DMS79 treated with DMSO at 0.1 percent for 48 hours (cell line): ENCODE measurements at places on chromosomes 12 and 14.
A peak's percentile ranks its signal among the peaks of the same experiment; 100 is the strongest.

DNA sequence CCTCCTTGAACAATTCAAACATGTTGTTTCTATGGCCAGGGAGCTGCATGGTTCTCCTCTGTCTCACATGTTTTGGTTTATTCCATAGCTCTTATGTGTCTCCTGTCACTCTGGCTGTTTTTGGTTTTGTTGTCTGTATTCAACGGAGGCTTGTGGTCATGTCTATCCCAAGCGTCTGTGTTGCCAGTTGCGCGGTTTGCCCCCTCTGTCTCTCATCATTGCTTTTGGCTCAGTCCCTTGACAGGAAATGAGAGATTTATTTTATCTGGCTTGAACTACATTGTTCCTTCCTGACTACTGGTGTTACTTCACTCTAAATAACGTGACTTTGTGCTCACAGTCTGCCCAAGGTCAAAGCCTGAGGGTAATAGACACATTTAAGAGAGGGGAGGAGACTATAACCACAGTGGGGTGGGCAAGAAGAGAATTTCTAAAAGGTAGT is 96.4 kb upstream of the SOX5 start:
- no peak for DNase-seq

- DNase-seq, result peak; percentile 44
These were observed 3.6 kb downstream of the TNS2 start for GRCh38 chr12:53053218-53054111.

DNA sequence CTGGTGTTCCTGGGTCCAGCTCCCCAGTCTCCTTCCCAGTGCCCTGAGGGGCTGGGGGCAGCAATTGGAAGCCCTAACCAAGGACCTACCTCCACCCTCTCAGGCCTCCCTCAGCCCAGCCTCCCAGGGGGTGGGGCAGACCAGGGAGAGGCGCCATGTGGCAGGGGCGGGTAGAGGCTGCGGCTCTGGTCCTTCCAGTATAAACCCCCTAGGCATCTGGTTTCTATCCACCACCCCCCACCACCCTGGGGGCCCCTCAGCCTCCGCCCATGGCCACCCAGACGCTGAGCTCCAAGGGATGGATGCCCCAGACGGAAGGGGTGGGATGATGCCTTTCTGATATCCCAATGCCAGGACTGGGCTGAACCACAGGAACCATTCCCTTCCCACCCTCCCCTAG is 2.8 kb upstream of the SP7 start:
- no peak for DNase-seq

- peak; percentile 56 for DNase-seq
These were observed 182.5 kb downstream of the GXYLT1 start for GRCh38 chr12:41962171-41962572.

DNA sequence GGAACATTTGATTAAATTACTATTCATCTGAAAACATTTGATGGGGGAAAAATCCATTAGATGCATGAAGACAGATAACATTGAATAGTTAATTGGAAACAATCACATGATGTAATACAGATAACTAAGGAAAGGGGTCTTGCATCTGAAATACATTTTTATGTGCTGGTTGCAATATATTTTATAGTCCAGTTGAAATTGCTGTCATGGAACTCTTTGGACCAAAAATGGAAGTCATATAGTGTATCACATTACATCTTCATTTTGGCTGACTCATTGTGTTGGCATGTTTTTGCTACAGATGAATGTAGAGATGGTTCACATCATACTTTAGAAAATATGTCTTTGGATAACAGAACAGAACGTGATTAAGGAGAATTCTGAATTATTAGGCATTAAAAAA is 43.0 kb upstream of the GNPNAT1 start:
- peak; percentile 41 for DNase-seq

- DNase-seq, result no peak
These were observed 92.5 kb downstream of the GPHN start for GRCh38 chr14:66600416-66600815.

GRCh38 chr14:52313462-52313861 is 650 bp upstream of the PTGER2 start:
- DNase-seq, result peak; percentile 67

DNA sequence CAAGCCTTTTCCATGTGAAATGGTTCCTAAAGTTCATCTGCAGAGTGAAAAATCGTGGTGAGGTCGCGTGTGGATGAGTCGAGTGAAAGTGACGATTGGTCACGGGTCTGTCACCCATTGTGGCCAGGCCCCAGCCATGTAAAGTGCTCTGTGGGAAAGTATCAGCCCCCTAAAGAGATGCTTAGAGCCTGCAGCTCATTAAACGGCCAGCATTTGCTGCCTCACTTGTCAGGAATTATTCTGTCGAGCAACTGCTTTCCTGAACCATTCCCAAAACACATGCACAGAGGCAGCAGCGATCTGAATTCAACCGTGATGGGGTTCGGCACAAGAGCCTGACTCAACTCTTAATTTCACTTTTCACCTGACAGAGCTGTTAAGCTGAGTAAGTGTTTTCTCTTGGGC is 16.0 kb downstream of the DBX2 start:
- DNase-seq, result no peak

GRCh38 chr12:92571844-92572543 is 130.8 kb upstream of the PLEKHG7 start:
- DNase-seq, result no peak

DNA sequence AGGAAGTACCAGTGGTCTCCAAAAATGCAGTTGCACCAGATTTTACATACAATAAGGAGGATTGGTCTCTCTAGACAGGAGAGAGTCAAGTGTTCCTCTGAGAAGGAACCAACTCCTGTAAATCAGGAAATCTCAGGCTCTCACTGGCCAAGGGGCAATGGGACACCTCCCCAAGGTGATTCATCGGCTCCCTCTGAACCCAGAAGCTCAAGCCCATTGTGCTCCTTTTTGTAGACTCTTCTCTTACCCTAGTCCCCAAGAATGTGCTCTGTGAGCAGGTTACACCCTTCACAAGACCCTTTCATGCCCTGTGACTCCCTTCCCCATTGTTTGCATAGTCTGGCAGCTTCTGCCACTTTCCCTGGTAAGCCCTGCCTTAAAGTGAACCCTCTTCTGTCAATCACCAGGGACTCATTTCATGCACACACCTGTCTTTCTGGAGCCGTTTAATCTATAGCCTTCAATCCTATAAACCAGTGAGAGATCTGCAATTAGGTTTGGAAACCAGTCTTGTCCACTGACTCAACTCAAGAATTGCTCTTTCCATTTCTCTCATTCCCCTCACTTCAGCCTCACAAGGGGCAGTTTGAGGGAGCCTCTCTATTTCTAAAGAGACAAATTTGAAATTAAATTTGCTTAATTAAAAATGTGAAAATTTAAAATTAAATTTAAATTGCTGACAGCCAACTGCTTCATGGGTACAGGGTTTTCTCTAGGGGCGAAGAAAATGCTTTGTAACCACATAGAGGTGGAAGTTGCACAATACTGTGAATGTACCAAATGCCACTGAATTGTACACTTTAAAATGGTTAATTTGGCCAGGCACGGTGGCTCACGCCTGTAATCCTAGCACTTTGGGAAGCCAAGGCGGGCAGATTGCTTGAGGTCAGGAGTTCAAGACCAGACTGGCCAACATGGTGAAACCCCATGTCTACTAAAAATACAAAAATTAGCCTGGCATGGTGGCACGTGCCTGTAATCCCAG is 38.3 kb upstream of the LTA4H start:
- no peak for DNase-seq

- DNase-seq, result peak; percentile 21
These were observed 67.8 kb downstream of the HRK start for GRCh38 chr12:116813271-116814041.

- no peak for DNase-seq
These were observed 36.7 kb upstream of the IL22 start for GRCh38 chr12:68290126-68290525.

- peak; percentile 36 for DNase-seq
These were observed 152.2 kb downstream of the CHST11 start for GRCh38 chr12:104608998-104609397.

DNA sequence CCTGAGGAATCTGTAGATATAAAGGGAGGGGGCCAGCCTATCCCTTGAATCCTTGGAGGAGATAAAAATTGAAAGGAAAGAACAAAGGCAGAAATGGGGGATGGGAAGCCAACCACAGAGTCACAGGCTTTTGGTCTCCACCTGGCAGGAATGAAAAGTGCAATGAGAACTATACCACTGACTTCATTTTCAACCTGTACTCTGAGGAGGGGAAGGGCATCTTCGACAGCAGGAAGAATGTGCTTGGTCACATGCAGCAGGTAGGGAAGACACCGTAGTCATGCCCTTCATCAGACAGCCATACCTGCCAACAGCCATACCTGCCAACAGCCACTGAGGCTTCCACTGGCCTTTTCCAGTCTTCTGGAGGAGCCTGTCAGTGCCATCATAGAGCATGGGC is 13.4 kb downstream of the ASB8 start:
- no peak for DNase-seq

GRCh38 chr14:38745861-38746260 is 357.2 kb downstream of the SEC23A start:
- no peak for DNase-seq

- DNase-seq, result no peak
These were observed 174.2 kb downstream of the SSPN start for GRCh38 chr12:26369588-26369987.

GRCh38 chr12:57046086-57046791 is 3.7 kb downstream of the MYO1A start:
- no peak for DNase-seq

DNA sequence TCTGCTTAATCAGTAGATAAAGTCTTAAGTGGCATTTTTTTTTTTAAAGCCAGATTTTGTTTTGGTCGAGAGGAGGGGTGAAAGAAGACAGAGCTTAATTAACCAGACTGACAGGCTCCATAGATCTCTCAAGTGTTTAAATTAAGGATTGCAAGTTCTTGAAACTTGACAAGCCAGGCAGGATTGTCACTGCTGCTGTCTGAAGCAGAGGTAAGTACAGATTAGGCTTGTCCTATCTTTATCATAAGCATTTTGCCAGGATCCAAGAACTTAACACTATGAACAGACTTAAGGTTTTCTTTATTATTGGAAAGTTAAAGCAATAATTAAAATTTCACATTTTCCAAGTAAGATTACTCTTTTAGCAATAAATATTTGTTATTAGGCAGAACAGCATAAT is 179.6 kb upstream of the LMO3 start:
- peak; percentile 66 for DNase-seq

- peak; percentile 31 for DNase-seq
These were observed 982.2 kb upstream of the FBXO33 start for GRCh38 chr14:40414386-40414785.
